ENCODE measurements at places on chromosomes 5 and 9.

GRCh38 chr5:116144103-116144502, 59.3 kb downstream of the COMMD10 start:
- no peak for DNase-seq

- no peak for DNase-seq
Observed at GRCh38 chr5:78487846-78488245, 127.4 kb downstream of the SCAMP1 start.

DNA sequence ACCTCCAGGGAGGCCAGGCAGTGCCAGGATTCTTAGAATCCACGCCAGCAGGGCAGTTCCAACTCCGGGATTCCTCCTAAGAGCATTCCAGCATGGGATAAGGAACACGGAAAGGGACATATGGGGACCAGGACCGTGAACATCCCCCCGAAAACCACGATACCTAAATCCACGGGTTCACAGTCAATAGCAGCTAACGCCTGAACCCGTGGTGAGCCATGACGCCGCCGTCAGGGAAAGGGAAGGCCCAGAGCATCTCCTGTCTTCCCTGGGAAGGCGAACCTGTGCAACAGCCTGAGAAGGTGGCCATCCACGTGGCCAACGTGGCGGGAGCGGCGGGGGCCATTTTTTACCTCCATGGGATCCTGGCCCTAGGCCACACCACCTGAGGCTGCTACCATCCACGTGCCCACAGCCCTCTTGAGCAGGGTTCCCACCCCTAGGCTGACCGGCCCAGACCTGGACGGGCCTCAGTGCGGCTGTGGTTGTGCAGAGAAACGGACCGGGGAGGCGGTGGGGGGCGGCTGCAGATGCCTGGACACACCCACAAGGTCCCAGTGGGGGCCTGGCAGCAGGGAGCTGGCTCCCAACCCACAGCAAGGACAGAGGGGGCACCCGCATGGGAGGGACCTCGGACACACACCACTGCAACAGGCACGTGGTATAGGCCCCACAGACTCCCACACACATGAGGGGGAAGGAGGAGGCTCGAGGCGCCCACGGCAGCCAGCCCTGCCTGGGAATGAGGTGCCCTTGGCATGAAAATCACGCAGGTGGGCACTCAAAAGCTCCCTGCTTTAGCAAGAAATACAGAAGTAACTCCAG, 42.8 kb downstream of the SLC12A7 start:
- no peak for DNase-seq

GRCh38 chr9:76704593-76705204, 59.5 kb upstream of the PCA3 start:
- no peak for DNase-seq

GRCh38 chr9:13163946-13164345, 115.5 kb downstream of the MPDZ start:
- no peak for DNase-seq

All from stimulated activated naive B cell treated with anti-CD40 and anti-IgM and Interleukin-4, amounts not matched to agents 10 μg/mL and 1 μg/mL and 100 μg/mL, for 72 hours (primary cell).